Ureter (tissue), 1 donor: ENCODE measurements at places on chromosomes 6 and 20. TPM values are rescaled to one million over a fixed set of nuclear protein-coding genes. Genes with fewer than 3 reads are reported as not detected.

Gene HLA-DPA1
- total RNA-seq, result 145 TPM

DNA sequence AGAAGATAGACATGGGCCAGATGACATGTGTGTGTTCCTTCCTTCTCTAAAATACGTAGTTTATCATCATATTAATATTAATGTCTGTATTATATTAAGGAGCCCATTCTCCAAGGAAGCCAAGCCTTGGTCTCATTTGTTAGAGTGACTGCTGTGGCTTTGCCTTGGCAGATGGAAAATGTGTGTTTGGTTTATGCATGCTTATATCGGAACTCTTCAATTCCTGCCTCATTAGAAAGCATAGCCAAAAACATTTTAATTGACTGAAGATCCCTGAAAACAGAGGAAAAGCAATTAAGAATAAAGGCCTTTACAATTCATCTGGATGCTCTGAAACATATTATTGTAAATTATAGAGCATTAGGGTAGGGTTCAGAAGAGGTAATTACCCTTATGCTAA is 106.4 kb downstream of the COL9A1 start:
- no peak for DNase-seq

- DNase-seq, result no peak
These were observed 8.3 kb downstream of the SEMG2 start for GRCh38 chr20:45229264-45230056.

- DNase-seq, result no peak
These were observed 32.2 kb downstream of the PRPH2 start for GRCh38 chr6:42690151-42690702.

GRCh38 chr6:162198076-162198475 is 529.5 kb downstream of the PRKN start:
- no peak for DNase-seq

Gene CCM2L
- total RNA-seq, result 8.2 TPM
